ENCODE measurements at places on chromosomes 2 and 18. TPM values are rescaled to one million over a fixed set of nuclear protein-coding genes. Genes with fewer than 3 reads are reported as not detected.

Gene GPR45
- total RNA-seq: not detected

DNA sequence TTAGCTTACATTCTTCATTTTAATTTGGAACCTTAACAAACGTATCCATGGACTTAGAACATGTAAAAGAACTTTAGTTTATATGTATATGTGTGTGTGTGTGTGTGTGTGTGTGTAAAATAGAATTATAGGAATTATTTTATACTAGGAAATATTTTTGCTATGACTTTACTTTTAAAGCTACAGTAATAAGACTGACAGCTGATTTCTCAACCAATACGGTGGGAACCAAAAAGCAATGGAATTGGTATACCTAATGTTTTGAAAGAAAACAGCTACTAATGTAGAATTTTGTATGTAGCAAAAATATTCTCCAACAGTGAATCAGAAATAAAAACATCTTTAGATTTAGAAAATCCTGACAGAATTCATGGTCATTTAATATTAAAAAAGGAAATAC, 146.5 kb upstream of the ARL4C start:
- no peak for DNase-seq

- no peak for DNase-seq
These were observed 91.9 kb upstream of the KCNE4 start for GRCh38 chr2:222960126-222960525.

- DNase-seq: no peak
These were observed 247.4 kb upstream of the CYP26B1 start for GRCh38 chr2:72395096-72395495.

GRCh38 chr18:71878226-71878625, 665.9 kb downstream of the CBLN2 start:
- no peak for DNase-seq

Gene PID1
- 4.3 TPM for total RNA-seq

DNA sequence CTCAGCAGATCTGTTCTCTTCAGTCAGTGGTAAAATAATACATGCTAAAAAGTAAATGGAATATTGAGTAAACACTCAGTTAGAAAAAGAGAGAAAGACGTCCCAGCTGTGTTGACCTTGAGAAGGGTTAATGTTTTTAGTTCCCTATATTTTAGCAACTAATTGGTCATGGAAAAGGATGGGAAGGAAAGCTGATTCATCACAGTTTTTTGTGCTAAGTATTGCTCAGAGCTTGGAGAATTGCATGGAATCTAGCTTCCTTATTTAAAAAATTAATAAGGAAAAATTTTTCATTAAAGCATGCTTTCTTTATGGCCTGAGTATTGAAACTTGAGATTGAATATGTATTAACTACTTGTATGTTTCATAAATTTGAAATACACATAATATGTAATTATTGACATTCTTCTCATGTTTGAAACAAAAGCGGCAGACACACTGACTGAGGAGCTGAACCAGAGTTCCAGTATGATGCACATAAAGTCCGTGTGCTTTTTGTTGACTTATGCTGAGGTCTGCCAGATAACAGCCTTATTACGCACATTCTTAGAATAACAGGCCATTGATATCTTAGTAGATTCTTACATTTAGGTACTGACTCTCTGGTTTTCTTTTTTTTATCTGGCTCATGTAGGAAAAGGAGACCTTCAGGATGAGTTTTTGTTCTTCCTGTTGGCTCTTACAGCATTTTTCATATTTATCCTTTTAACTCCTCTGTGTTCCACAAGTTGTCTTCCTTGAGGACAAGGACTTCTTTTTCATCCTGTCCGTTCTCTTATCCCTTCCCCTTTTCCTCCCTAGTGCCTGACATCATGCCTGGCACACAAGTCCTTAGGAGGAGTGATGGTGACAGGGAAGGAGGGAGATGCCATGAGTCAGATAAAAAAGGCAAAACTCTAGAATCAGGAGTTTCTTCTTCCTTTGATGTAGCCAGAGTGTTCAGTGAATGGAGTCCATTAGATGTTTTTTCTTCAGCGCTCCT, 194.1 kb downstream of the PTPRM start:
- DNase-seq: no peak

GRCh38 chr2:120914839-120915521, 179.3 kb downstream of the GLI2 start:
- peak; percentile 91 for DNase-seq

- DNase-seq: no peak
These were observed 95.9 kb upstream of the SPTBN1 start for GRCh38 chr2:54360055-54360792.

- no peak for DNase-seq
These were observed 57.3 kb downstream of the NEDD4L start for GRCh38 chr18:58101291-58101794.
